ENCODE measurements at places on chromosomes 3 and 15.

- DNase-seq, result no peak
Measured at GRCh38 chr3:10524799-10525301, 19.5 kb upstream of the ATP2B2 start.

- DNase-seq, result peak; percentile 31
Measured at GRCh38 chr3:101074518-101074917, 81.3 kb upstream of the ABI3BP start.

GRCh38 chr15:94882071-94882712 lies 650.8 kb downstream of the MCTP2 start:
- no peak for DNase-seq

DNA sequence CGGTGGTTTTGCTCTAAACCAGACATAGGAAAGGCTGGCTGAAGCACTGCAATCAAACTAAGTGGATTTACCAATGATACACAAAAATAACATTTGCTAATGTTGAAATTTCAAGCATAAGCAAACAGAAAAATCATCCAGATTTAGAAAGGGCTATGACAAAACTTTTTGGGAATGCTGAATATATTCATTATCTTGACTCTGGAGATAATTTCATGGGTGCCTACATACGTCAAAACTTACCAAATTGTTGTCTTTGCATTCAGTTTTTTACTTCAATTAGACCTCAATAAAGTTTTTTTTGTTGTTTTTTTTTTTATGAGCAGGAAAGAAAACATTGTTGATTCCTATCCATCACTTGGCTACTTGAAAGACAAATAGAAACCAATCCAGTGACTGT lies 140.8 kb downstream of the NR2E3 start:
- peak; percentile 21 for DNase-seq

DNA sequence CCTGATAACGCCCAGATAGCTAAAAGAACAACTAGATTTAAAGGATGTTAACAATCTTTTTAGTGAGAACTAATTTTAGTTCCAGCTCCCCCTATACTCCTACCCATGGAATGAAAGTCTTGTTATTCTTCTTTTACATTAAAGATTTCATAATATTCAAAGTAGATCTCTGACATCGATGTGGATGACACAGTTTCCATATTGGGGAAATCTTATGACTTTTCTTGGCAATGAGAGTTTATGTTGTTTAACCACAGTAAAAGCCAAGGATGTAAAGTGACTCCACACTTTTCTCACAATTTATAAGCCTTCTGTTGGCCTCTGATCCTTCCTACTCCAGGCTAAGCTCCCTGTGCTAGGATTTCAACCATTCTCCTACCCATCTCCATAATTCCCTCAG lies 332.6 kb upstream of the KCNMB2 start:
- DNase-seq, result peak; percentile 60

Data from cardiac fibroblast (primary cell).